ENCODE measurements at places on chromosomes 1 and 21. TPM values are rescaled to one million over a fixed set of nuclear protein-coding genes. Genes with fewer than 3 reads are reported as not detected.

PDE4B gene
- 24.5 TPM for total RNA-seq

USH2A gene
- total RNA-seq: not detected

ACKR1 gene
- total RNA-seq: 226 TPM

TTC22 gene
- total RNA-seq: not detected

SYDE2 gene
- 16.7 TPM for total RNA-seq

FMO2 gene
- 213 TPM for total RNA-seq

LAMTOR2 gene
- 31.6 TPM for total RNA-seq

GRCh38 chr1:110890474-110891196, 17.7 kb downstream of the CD53 start:
- H3K4me1 ChIP-seq: no peaks in the 10 kb centered on the region
- no peaks in the 10 kb centered on the region for H3K36me3 ChIP-seq
- no peak for DNase-seq
- no peak overlapping the region for H3K27ac ChIP-seq

- H3K27ac ChIP-seq: no peak overlapping the region
- DNase-seq: no peak
- no peaks in the 10 kb centered on the region for H3K4me1 ChIP-seq
- H3K27me3 ChIP-seq: no peaks in the 10 kb centered on the region
These were observed 160.8 kb downstream of the HHAT start for GRCh38 chr1:210489491-210489890.

DNA sequence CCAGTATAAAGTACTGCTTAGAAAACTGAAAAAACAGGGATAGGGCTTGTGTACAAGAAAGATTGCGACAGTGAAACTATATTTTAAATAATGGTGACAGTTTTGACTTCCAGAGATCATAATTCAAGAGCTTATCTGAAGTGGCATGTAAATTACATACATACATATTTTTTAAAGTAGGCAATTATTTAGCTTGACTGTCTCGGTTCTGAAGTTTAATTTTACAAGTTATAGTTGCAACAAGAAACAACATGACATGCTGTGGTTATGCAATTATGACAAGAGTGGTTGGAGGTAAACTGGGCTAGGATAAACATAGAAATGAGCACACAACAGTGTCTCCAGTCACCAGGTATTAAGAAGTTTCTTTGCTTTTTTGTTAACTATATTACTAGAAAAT, 4.1 kb downstream of the C1orf21 start:
- H3K27me3 ChIP-seq: no peaks in the 10 kb centered on the region
- no peaks in the 10 kb centered on the region for H3K4me1 ChIP-seq
- H3K4me3 ChIP-seq: no peak overlapping the region
- DNase-seq: no peak

DNA sequence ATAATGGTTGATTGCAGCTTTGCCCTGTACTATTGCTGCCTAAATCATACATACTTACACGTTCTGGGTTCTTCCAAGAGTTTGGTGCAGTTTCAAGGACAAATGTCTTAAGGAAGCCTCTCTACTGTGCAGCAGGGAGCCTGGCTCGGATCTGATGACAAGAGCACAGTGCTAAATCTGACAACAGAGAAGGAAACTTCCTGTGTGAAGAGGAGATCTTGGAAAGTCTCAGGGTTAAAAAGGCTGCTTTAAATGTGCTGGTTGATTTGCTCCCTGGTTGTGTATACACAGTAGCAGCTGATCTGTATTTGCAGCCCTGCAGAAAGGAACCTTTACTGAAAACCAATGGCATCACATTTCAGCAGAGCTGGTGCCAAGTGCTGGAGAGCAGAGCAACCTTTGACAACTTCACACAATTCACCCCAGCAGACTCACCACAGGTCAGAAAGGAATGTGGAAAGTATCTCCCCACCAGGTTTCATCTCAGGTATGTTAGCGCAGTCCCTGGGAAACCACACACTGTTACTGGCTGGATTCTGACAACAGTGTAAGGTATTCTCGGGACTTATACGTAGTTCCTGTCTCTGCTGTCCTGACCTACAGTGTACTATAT, 355.0 kb upstream of the ESRRG start:
- no peak for DNase-seq
- H3K4me1 ChIP-seq: no peaks in the 10 kb centered on the region
- H3K27ac ChIP-seq: no peak overlapping the region

DNA sequence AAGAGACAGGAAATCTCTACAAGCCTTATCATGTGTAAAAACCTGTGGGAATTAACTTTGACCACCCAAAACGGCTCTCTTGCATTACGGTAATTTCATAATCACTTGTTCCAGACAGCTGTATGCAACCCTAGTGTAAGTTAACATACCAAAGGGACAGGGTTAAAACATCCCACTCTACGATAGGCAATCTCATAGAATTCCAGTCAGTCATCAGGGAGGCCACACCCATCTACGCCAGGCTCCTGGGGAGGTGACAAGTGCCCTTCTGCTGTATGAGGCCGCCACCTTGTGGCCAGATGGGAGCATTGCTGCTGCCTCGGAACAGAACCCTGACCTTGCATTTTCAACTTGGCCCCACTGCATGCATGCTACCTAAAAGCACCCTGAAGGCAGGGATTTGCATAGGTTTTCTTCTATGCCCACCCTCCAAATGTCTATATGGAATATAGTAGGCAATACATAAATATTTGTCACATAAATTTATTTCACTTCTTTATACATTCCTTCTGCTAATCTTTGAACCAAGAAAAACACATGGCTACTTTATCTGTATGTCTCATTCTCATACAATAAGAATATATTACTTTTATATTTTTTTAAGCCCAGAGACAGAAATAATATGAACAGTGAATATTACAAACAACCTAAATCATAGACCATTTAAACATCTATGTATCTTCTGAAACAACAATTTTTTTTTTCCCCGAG, 12.6 kb downstream of the HSF2BP start:
- H3K27me3 ChIP-seq: no peaks in the 10 kb centered on the region
- H3K4me3 ChIP-seq: no peak overlapping the region
- H3K27ac ChIP-seq: no peak overlapping the region
- no peaks in the 10 kb centered on the region for H3K4me1 ChIP-seq

DNA sequence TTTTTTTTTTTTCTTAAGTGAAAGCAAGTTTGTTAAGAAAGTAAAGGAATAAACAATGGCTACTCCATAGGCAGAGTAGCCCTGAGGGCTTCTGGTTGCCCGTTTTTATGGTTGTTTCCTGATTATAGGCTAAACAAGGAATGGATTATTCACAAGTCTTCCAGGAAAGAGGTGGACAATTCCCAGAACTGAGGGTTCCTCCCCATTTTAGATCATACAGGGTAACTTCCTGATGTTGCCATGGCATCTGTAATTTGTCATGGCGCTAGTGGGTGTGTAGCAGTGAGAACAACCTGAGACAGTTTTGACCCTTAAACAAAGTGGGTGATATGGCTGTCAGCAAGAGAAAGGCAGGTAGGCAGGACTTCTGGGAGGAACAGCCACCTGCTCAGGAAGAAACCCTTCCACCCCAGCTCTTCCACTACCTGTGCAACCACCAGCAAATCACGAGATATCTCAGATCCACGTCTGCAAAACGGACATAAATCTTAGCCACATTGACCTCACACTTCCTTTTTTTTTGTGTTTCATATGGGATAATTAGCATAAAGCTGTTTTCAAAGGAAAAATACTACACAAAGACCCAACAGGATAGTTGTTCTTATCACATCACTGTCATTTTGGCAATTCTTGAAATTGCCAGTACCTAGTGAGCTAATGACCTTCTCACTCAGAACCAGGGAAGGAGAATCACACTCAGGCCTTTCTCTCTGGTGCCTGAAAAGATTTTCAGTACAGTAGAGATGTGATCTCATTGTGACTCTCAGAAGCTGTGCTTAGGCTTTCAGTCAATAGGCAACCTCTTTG, 34.8 kb upstream of the DUSP10 start:
- no peak overlapping the region for H3K27ac ChIP-seq
- H3K36me3 ChIP-seq: no peaks in the 10 kb centered on the region
- H3K4me3 ChIP-seq: no peak overlapping the region
- no peaks in the 10 kb centered on the region for H3K4me1 ChIP-seq

All from aorta (tissue), 5 donors.